ENCODE measurements at places on chromosomes 4 and X.

DNA sequence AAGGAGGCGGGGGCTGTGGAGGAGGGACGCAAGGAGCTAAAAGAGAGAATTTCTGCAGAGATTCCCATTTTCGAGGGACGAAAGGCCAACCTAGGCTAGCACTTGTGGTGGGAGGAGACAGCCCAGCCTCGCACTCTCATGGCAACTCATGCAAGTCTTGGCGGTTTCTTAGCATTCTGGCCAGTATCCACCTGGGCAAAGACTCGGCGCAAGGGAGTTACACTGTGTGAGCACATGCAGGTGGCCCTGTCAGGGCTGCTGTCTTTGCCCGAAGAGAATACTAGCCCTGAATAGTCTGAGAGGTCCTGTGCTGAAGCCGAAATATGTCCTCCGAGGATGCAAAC lies 15.5 kb downstream of the MCF2 start:
- no peak for DNase-seq

DNA sequence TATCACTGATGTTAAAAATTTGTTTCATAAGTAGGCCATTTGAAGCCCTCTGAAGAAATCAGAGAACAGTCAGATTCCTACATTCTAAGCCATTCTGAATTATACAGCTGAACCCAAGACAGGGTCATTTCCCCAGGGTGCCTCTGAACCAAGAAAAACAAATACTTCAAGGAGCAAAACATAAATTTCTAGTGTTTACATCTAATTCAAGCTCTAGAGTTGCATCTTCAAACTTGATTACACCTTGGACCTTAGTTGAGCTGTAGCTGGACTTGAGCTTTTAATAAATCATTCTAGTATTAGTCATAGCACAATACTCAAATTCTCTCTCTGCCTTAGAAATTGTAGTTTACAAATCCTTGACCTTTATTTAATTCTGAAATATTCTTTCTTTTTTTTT lies 87.6 kb upstream of the IL15 start:
- DNase-seq = no peak

GRCh38 chr4:123476089-123476488 lies 79.5 kb downstream of the SPRY1 start:
- no peak for DNase-seq

DNA sequence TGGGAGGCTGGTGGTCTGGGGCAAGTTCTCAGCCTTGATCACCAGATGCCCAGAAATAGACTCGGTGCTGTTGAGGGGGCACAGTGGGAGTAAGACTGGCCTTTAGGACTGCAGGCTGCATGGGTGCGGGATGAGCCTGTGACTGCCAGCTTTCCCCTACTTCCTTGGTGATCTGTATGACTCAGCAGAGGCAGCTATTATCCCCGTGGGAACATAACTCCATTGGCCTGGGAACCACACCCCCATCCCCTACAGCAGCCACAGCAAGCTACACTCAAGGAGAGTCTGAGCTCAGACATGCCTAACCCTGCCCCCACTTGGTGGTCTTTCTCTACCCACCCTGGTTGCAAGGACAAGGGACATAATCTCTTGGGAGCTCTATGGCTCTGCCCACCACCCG lies 20.6 kb downstream of the CLIC2 start:
- no peak for DNase-seq

DNA sequence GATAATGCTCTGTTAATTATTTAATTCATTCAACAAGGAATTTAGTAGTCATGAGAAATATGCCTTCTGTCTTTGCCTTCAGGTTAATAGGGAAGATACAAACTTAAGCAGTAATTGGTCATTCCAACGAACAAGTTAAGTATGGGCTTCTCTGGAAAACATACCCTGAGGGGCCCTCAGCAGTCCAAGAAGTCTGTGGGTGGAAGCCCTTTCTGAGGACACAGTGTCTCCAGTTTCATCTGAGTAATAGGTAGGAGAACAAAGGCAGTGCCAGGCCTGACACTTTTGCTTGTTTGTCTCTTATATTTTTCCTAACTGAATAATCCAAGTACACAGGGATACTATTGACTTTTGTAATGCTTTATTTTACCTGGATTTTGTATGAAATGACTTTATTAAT lies 262.5 kb downstream of the FBXW7 start:
- DNase-seq = no peak

DNA sequence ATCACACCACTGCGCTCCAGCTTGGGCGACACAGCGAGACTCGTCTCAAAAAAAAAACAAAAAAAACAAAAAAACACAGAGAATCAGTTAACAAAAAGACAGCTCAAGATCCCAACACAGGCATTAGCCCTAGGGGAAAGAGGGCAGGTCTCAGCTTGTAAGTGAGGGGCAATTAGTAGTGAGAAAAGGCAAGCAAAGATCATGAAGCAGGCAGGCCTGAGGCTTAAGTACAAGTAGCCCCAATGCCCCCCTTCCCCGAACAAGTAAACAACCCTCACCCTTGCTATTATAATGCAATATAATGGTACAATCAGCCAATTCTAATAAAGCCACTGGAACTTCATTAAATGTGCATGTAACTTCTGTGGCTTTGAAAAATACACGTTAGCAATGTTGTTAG lies 17.0 kb downstream of the ADGRA3 start:
- peak; percentile 5 for DNase-seq

GRCh38 chrX:111652719-111653118 lies 28.3 kb upstream of the ALG13 start:
- DNase-seq = peak; percentile 0
